Liver (tissue), 10 donors: ENCODE measurements at places on chromosomes 2 and 18. TPM values are rescaled to one million over a fixed set of nuclear protein-coding genes. Genes with fewer than 3 reads are reported as not detected.

GALNT13 gene
- polyA plus RNA-seq = not detected

SP140 gene
- polyA plus RNA-seq = 0.40 TPM

GRP gene
- polyA plus RNA-seq = not detected

L3MBTL4 gene
- 4.5 TPM for polyA plus RNA-seq

CFAP53 gene
- 0.05 TPM for polyA plus RNA-seq

FLACC1 gene
- polyA plus RNA-seq = 1.0 TPM

TPO gene
- not detected for polyA plus RNA-seq

PLCL1 gene
- polyA plus RNA-seq = 0.12 TPM

NETO1 gene
- not detected for polyA plus RNA-seq

ASIC4 gene
- polyA plus RNA-seq = not detected

SETBP1 gene
- polyA plus RNA-seq = 3.5 TPM

CNOT9 gene
- polyA plus RNA-seq = 12.3 TPM

SERPINB10 gene
- polyA plus RNA-seq = not detected

SKA1 gene
- polyA plus RNA-seq = 0.24 TPM

GRHL1 gene
- polyA plus RNA-seq = 6.0 TPM

FOXI3 gene
- polyA plus RNA-seq = not detected
